ENCODE measurements at places on chromosomes 7 and 10.

GRCh38 chr7:99898836-99899235, 20.5 kb downstream of the TRIM4 start:
- DNase-seq = no peak

DNA sequence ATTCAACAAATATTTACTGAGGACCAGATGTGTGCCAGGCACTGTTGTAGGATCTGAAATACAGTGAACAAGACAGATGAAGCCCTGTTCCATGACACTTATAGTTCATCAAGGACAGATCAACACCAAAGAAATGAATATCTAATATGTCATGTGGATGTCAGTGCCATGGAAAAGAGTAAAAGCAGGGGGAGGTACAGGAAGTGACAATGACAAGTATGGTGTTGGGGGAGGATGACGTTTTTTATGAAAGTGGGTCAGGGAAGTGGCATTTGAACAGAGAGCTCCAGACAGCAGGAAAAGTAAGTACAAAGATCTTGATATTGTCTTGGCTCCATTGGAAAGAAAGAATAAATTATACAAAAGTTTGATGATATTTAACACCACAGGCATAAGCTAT, 7.0 kb upstream of the SFMBT2 start:
- no peak for DNase-seq

DNA sequence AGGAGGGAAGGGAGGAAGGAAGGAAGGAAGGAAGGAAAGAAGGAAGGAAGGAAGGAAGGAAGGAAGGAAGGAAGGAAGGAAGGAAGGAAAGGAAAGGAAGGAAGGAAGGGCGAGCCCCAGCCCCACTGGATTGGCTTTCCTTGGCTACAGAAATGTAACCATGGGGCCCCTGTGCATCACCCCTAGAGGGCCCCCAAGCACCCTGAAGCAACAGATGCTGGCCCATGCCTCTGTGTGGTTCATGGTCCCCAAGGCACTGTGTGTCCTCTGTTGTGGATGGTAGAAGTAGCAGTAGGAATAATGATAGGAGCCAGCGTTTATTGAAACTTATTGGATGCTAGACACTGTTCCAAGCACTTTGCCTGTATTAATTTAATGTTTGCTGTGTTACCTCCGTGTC, 116.6 kb upstream of the MACROH2A2 start:
- no peak for DNase-seq

GRCh38 chr10:114615600-114616007, 42.5 kb downstream of the ABLIM1 start:
- no peak for DNase-seq

- no peak for DNase-seq
Observed at GRCh38 chr10:7622969-7623368, 43.8 kb downstream of the ITIH5 start.

DNA sequence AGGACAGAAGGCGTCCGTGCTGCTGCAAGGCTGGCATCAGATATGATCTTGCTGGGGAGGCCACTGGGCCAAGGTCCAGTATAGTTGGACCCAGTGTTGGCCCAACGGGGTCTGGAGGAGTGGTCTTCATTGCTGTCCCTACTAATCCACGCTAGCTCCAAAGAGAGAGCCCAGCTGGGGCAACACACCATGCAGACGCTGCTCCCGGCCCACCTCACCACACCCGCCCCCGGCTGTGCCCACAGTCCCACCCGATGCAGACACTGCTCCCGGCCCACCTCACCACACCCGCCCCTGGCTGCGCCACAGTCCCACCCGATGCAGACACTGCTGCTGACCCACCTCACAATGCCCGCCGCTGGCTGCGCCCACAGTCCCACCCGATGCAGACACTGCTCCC, 121.5 kb downstream of the VIPR2 start:
- no peak for DNase-seq

DNA sequence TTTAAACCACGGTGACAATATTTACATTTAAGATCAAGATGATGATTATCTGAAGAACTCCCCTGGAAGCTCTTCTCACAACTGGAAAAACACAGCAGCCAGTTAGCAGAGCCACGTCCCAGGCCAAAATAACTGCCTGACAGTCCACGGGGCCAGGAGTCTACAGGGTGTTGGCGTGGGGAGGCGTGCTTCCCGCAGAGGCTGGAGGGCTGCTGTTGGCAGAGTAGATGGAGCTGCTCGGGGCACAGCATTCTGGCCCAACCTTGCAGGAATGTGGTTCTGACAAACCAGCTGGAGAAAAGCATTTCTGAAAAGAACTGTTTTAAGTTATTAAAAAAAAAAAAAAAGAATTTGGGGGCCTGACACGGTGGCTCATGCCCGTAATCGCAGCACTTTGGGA, 177.9 kb downstream of the EBF3 start:
- no peak for DNase-seq

- DNase-seq = no peak
Observed at GRCh38 chr7:142414915-142415314, 157.1 kb upstream of the PRSS58 start.

- no peak for DNase-seq
Observed at GRCh38 chr10:4046712-4047354, 261.8 kb upstream of the KLF6 start.

DNA sequence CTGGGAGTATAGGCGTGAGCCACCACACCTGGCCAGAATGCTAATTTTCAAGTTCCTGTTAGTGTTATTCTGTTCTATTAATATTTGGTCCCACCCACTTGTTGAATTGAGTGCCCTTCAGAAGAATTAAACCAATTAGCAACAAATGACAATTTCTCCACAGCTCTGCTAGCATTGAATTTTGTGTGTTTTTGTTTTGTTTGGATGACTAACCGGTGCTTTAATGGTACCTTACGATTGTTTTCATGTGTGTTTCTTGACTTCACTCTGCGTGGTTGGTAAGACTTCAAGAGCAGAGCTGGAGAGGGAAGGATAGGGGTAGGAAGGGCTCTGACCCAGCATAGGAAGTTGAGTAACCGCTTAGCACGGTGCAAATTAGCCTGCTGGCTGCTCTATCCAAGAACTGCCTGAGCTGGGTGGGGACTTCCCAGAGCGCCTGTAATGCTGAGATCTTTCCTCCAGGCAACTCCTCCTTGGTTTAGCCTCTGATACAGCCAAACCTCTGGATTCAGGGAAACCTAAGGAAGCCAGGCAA, 4.6 kb downstream of the ARPC1B start:
- DNase-seq = peak; percentile 35
